Activated CD8-positive, alpha-beta memory T cell treated with anti-CD3 and anti-CD28 coated beads, Interleukin-2, amount 10 ng/mL, durations not matched to agents 7 days and 5 days (primary cell): ENCODE measurements at places on chromosomes 2 and 18.

- H3K27ac ChIP-seq, result no peak overlapping the region
- H3K4me3 ChIP-seq, result no peak overlapping the region
- peaks cover 12% of the 10 kb centered on the region for H3K4me1 ChIP-seq
These were observed 87.7 kb downstream of the TMEM18 start for GRCh38 chr2:589281-590130.

GRCh38 chr2:233469261-233470010 is 97.1 kb downstream of the USP40 start:
- peaks cover 25% of the 10 kb centered on the region for H3K36me3 ChIP-seq
- no peaks in the 10 kb centered on the region for H3K4me1 ChIP-seq
- DNase-seq, result no peak
- H3K4me3 ChIP-seq, result no peak overlapping the region
- no peaks in the 10 kb centered on the region for H3K27me3 ChIP-seq

DNA sequence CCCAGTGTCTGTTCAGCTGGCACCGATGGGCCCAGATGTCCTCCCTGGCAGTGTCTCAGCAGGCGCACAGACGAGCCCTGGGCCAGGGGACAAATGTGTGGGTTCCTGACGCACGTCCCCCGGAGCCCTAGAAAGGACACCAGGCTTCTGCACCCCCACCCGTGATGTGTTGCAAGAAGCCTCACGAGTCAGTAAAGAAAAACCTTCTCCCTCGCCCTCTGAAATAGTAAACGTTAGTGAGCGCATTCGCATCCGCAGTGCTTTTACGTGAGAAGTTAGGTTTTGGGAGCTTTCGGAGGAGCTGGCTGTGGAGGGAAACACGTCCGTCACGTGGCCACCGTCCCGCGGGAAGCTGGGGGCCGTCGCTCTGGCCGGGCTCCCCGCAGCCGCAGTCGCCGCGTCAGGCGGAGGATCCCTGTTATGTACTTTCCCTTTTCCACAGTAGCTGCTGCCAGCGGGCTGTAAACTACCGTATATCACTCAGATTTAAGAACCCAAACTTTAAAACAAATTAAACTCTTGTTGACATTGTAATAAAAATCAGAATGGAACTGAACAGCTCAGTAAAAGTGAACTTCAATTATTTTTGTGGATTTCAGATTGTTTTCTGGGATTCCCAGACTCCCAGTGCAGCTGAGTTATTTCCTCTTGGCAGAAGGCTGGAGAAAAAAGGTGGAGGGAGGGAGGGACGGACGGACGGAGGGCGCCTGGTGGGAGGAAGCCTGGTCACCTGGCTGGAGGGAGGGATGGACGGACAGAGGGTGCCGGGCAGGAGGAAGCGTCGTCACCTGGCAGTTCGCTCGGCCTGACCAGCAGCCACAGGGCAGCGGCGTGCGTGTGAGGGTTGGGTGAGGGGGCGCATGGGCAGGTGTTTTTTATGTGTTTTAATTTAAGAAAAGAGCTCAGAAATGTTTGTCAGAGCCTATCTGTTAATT is 112.1 kb downstream of the NFATC1 start:
- no peaks in the 10 kb centered on the region for H3K27me3 ChIP-seq
- H3K27ac ChIP-seq, result no peak overlapping the region
- DNase-seq, result no peak
- no peak overlapping the region for H3K4me3 ChIP-seq
- peaks cover 11% of the 10 kb centered on the region for H3K4me1 ChIP-seq
- no peaks in the 10 kb centered on the region for H3K36me3 ChIP-seq

DNA sequence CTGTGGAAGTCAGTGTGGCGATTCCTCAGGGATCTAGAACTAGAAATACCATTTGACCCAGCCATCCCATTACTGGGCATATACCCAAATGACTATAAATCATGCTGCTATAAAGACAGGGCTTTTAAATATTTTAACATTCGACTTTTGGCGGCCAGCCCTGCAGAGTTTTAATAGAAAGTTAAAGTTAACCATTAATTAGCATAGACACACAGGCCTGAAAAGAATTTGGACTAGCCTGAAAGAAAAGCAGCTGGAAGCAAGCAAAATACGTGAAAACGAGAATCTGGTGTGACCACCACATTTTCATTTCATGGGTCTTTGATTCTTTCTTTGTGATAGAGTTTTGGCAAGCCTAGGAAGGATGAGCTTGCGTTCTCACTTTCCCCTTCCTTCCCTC is 184.0 kb downstream of the SCG2 start:
- no peaks in the 10 kb centered on the region for H3K36me3 ChIP-seq
- DNase-seq, result no peak
- H3K4me1 ChIP-seq, result no peaks in the 10 kb centered on the region
- H3K4me3 ChIP-seq, result no peak overlapping the region
- no peak overlapping the region for H3K27ac ChIP-seq

DNA sequence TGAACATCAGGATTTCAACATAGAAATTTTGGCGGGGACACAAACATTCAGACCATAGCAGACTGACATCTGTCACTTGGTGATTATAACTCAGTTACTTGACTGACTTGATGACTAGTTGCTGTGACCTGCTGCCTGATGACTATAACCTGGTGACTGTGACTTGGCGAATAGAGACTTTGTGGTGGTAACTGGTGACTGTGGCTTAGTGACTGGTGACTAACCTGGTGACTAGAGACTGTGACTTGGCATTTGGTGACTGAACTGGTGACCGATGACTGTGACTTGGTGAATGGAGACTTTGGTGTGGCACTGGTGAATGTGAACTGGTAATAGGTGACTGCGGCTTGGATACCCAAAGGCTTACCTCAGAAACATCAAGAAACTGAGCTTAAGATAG is 563.1 kb upstream of the FAM98A start:
- DNase-seq, result no peak
- no peaks in the 10 kb centered on the region for H3K4me1 ChIP-seq
- H3K27me3 ChIP-seq, result no peaks in the 10 kb centered on the region
- no peak overlapping the region for H3K27ac ChIP-seq
- no peaks in the 10 kb centered on the region for H3K36me3 ChIP-seq

DNA sequence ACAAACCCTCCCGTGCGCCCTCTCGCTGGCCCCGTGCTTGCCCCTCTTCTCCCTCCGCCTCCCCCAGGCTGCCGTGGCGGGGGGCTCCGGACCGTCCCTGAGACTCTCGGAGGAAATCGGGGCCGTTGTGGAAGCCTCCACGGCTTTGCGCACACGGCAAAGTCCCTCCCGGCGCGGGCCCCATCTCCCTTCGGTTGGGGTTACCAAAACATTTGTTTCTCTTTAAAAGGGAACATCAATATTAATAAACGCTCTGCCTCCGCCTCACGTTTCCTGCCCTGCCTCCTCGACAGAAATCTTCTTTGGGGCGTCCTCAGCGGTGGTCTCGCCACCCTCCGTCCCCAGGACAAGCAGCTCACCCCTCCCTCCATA is 3.8 kb downstream of the PAX3 start:
- no peak overlapping the region for H3K4me3 ChIP-seq
- H3K27me3 ChIP-seq, result peaks cover 94% of the 10 kb centered on the region
- peaks cover 17% of the 10 kb centered on the region for H3K4me1 ChIP-seq
- no peak for DNase-seq
- H3K27ac ChIP-seq, result no peak overlapping the region
- peaks cover 5% of the 10 kb centered on the region for H3K36me3 ChIP-seq

DNA sequence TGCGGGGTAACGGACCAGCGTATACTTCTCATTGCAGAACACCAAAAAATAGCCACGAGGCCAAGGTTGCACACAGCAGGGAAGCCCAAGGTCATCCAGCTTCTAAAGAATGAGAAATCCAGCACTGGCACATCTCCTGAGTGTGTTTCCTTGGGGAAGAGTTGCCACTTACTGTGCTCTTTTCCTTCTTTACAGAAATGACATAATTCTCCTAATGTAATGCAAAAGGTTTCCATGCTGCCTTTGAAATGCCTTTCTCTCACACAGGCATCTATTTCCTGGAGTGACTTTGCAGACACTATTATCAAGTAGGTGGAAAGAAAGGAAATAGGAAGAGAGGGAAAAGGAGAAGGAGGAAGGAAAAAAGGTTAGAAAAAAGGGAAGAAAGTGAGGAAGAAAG is 862.1 kb upstream of the CELF4 start:
- no peaks in the 10 kb centered on the region for H3K4me1 ChIP-seq
- no peak overlapping the region for H3K4me3 ChIP-seq
- DNase-seq, result no peak
- no peaks in the 10 kb centered on the region for H3K27me3 ChIP-seq
- no peak overlapping the region for H3K27ac ChIP-seq
- H3K36me3 ChIP-seq, result no peaks in the 10 kb centered on the region

DNA sequence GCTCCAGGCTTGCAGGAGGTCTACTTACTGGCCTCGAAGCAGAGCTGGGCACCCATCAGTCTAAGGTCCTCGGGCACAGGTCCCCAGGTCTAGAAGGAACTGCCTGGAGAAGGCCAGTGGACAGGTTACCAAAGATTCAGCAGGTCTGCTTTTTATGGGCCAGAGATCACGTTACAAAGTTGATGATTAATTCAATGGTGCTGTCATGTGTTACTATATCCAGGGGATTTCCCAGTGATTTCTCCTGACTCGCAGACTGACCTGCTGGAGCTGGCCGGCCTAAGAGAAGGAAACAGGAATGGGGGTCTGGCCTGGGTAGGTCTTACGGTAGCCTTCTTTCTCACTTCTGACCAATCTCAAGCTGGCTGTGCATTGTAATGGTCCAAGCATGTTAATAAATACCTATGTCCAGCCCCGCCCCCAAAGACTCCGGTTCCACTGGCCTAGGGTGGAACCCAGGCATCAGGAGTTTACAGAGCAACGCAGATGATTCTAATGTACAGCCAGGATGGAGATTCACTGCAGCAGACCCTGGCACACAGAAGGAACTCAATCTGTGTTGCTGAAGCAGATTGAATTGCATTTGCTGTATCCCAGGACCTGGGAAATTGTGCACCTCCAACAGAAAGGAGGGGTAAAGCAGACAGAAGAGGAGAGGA is at the start of gene NEURL3:
Gene NEURL3 (minus strand): TSS at position 127 of the 659 bp plus-strand sequence. CDS start 71 bp downstream, at position 56.
- peaks cover 44% of the 10 kb centered on the region for H3K4me1 ChIP-seq
- no peaks in the 10 kb centered on the region for H3K27me3 ChIP-seq

- no peak overlapping the region for H3K4me3 ChIP-seq
- H3K27me3 ChIP-seq, result no peaks in the 10 kb centered on the region
- DNase-seq, result no peak
- H3K36me3 ChIP-seq, result no peaks in the 10 kb centered on the region
These were observed 86.1 kb downstream of the GBX2 start for GRCh38 chr2:236082061-236082460.

GRCh38 chr2:226581004-226581403 is 218.6 kb downstream of the IRS1 start:
- peaks cover 25% of the 10 kb centered on the region for H3K27me3 ChIP-seq
- no peaks in the 10 kb centered on the region for H3K36me3 ChIP-seq
- H3K27ac ChIP-seq, result no peak overlapping the region
- H3K4me1 ChIP-seq, result no peaks in the 10 kb centered on the region
- H3K4me3 ChIP-seq, result no peak overlapping the region

DNA sequence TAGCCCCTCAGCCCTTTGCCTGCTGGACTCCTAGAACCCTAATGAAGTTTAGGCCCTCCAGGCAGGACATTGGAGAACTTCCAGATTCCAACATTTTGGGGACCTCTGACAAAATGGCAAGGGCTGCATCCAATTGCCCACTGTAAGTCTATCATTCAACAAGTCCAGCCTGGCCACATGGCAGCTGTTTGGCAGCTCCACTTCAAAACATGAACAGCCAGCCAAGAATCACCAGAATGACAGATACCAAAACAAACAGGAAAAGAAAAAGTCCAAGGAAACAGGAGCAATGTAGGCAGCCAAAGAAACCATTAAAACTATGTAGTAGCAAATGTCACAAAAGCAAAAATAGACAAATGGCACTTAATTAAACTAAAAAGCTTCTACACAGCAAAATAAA is 25.5 kb downstream of the SLC4A5 start:
- H3K36me3 ChIP-seq, result no peaks in the 10 kb centered on the region
- no peak overlapping the region for H3K27ac ChIP-seq
- H3K4me1 ChIP-seq, result no peaks in the 10 kb centered on the region
- no peak overlapping the region for H3K4me3 ChIP-seq
- H3K27me3 ChIP-seq, result peaks cover 3% of the 10 kb centered on the region
- DNase-seq, result no peak

- no peak for DNase-seq
- H3K36me3 ChIP-seq, result no peaks in the 10 kb centered on the region
- H3K4me3 ChIP-seq, result no peak overlapping the region
- H3K4me1 ChIP-seq, result no peaks in the 10 kb centered on the region
- H3K27me3 ChIP-seq, result no peaks in the 10 kb centered on the region
- H3K27ac ChIP-seq, result no peak overlapping the region
These were observed 3.4 kb upstream of the DSG3 start for GRCh38 chr18:31444142-31444541.

GRCh38 chr2:160368988-160369930 is 124.3 kb downstream of the RBMS1 start:
- DNase-seq, result no peak
- no peak overlapping the region for H3K27ac ChIP-seq
- H3K27me3 ChIP-seq, result no peaks in the 10 kb centered on the region
- no peak overlapping the region for H3K4me3 ChIP-seq

DNA sequence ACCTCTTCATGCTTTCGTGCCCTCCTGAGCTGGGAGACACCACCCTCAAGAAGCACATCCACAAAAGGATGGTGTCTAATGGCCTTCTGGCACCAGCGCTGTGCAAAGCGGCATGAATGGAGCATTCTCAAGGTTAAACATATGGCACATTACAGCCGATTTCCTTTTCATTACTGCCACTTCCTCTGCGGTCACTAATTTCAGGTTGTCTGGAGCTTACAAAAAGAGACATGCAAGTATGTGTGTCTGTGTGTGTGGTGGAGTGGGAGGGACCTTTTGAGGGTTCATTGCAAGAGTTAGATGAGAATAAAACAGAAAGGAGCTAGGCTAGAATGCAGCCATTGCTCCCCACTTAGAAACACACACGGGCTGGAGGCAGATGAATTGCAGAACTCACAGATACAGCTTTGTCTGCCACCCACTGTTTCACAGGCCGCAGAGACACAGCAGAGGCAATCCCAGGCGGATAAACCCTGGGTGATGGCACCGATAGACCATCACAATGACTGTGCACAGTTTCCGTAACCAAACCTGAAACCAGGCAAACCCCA is 76.0 kb downstream of the TGIF1 start:
- no peaks in the 10 kb centered on the region for H3K36me3 ChIP-seq
- peaks cover 16% of the 10 kb centered on the region for H3K4me1 ChIP-seq
- peak overlapping the region; percentile 43 for H3K27ac ChIP-seq
- H3K4me3 ChIP-seq, result peak overlapping the region; percentile 32

- H3K27me3 ChIP-seq, result peaks cover 2% of the 10 kb centered on the region
- H3K27ac ChIP-seq, result no peak overlapping the region
- peaks cover 6% of the 10 kb centered on the region for H3K36me3 ChIP-seq
- no peak for DNase-seq
These were observed 15.6 kb upstream of the PPP1CB start for GRCh38 chr2:28736034-28736433.

DNA sequence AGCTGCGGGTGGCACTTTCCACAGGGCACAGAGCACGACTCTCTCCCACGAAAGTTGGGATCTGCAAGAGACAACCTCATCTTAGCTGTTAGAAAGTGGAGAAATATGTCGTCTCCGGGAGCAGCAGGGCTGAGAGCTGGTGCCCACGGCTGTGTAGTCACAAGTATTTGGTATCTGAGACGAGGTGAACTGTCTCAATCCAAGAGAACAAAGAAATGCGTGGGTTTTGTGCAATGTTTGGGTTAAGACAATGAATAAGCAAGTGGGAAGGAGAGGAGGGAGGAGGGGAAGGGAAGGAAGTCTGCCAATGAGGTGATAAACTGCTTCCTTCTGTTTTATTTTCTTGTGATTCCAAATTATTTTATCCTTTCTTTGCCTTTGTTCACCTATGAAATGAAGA is 18.0 kb downstream of the DYTN start:
- no peak overlapping the region for H3K27ac ChIP-seq
- H3K4me1 ChIP-seq, result peaks cover 2% of the 10 kb centered on the region
- DNase-seq, result no peak
- H3K27me3 ChIP-seq, result peaks cover 33% of the 10 kb centered on the region
- H3K36me3 ChIP-seq, result no peaks in the 10 kb centered on the region
